KBM-7 (cell line): ENCODE measurements at places on chromosomes 2 and 18.

DNA sequence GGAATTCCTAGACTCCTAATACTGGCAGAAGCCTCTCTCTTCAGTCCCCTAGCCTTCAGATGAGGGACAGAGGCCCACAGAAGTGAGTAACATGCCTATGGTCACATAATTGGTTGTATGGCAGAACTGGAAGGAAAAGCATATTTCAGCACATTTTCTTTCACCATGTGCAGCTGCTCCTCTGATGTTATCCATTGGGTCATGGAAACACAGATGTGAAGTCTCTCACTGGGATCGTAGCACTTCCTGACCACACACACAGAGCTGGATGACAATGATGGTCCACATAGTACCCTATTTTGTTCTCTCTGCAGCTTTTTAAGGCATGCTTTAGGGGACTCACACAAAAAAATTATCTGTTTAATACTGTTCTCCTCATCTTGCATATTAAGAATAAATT, 24.5 kb downstream of the MYO3B start:
- DNase-seq = no peak

- DNase-seq = no peak
Observed at GRCh38 chr2:48312126-48312525, 217.8 kb upstream of the STON1 start.

GRCh38 chr2:77807531-77808215, 285.5 kb upstream of the LRRTM4 start:
- DNase-seq = no peak

DNA sequence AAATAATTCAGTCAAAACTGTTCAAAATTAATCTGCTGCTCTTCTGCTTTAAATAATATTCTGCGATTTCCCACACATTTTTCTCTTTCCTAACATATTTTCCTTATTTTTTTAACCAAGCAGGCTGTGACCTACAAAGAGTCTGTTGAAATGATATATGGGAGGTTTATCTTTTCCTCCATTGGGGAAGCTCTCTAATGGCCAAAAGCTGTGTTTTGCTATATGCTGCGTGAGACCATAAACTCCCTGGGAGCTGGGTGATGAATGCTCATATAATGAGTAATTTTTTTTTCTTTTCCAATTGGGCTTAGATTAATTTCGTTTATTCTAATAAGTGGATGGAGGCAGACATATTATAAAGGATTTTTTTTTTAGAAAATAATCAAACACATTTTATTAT, 72.2 kb upstream of the MAP2 start:
- DNase-seq = no peak

- DNase-seq = no peak
Observed at GRCh38 chr2:188765522-188766470, 208.4 kb upstream of the COL3A1 start.

- DNase-seq = no peak
Observed at GRCh38 chr2:121664086-121664485, 14.8 kb upstream of the CLASP1 start.

- DNase-seq = no peak
Observed at GRCh38 chr18:76621226-76621625, 126.2 kb upstream of the ZNF516 start.

GRCh38 chr2:234374736-234375135, 122.1 kb downstream of the ARL4C start:
- no peak for DNase-seq

DNA sequence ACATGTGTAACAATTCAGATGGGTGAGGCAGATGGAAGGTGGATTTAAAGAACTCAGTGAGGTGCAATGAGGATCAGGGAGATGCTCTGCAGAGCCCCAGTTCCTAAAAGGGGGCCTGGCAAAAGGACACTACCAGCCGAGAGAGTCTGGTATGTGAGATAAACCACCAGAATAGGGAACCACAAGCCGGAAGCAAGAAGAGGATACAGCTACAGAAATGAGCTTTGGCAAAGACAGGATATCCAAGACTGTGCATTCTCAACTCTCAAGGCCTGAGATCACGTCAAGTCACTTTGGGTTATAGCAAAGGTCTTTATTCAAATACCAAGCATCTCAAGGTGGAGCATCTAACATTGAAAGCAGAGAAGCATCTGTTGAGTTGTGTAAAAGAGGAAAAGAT, 293.5 kb downstream of the ARHGAP15 start:
- DNase-seq = peak; percentile 78

GRCh38 chr2:138182937-138183312, 218.7 kb downstream of the HNMT start:
- DNase-seq = no peak

GRCh38 chr18:35710581-35710980, 129.0 kb downstream of the GALNT1 start:
- no peak for DNase-seq

- DNase-seq = no peak
Observed at GRCh38 chr2:70469435-70469834, 84.2 kb downstream of the TGFA start.

- peak; percentile 69 for DNase-seq
Observed at GRCh38 chr2:177753682-177754491, 318.7 kb downstream of the PDE11A start.

- DNase-seq = no peak
Observed at GRCh38 chr2:167381349-167381748, 493.1 kb downstream of the XIRP2 start.

DNA sequence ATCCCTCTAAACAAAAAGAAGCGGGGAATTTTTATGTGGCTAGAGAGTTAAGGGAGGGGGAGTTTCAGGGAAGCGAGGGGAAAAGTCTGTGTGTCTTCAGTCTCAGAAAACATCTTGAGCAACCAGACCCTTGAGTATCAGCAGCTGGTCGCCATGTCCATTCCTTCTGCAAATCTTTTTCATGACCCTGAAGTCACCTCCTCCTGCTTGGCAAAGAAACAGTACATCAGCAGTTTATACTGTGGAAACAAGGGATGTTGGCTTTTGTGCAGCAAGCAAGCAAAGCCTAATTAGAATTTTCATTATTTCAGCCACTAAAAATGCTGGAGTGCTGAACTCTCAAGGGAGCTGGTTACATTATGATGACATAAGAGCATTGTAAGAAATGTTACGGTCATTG, 187.4 kb upstream of the SLC8A1 start:
- DNase-seq = no peak

DNA sequence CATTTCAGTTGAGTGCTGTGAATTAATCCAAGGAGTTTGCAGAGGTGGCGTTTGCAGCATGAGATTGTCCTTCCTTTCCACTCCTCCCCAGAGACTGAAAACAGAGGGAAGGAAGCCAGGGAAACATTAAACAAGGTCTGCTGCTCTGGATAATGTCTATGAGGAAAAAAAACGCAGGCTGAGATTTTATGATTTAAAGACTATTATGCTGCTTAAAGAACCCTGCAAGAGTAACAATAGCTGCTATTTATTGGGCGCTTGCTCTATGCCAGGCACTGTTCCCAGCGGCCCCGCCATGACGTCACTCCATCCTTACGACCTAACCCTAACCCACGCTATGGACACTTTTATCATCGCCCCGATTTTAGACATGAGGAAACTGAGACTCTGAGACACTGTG, 222.4 kb downstream of the BCL2 start:
- DNase-seq = no peak

GRCh38 chr2:73594251-73594650, 48.0 kb downstream of the NAT8 start:
- DNase-seq = no peak

DNA sequence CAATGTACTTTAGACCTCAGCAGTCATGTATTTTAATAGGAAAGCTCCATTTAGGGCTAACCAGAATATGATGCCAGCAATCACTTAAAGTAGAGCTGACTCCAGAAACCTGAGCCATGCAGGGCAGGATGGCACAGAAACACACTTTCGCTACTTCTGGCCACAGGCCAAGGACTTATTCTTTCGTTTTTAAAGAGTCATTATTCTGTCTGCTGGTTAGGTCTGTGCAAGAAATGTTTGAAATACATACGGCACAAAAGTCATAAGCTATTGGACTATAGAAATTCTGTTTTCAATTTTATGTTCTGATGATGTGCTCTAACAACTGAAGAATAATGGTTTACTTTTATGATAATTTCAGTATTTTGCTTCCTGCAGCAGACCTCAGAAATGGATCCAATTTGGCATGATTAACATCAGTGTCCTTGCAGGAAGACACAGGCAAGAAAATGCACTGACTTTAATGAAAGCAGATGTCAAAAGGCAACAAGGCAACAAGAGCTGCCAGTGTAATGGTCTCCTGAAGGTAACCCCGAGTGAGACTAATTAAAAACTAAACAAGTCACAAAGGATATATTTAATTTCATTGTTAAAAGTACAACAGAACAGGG, 114.4 kb upstream of the CHRNA1 start:
- DNase-seq = no peak

GRCh38 chr2:210727549-210727948, 171.2 kb downstream of the CPS1 start:
- no peak for DNase-seq

DNA sequence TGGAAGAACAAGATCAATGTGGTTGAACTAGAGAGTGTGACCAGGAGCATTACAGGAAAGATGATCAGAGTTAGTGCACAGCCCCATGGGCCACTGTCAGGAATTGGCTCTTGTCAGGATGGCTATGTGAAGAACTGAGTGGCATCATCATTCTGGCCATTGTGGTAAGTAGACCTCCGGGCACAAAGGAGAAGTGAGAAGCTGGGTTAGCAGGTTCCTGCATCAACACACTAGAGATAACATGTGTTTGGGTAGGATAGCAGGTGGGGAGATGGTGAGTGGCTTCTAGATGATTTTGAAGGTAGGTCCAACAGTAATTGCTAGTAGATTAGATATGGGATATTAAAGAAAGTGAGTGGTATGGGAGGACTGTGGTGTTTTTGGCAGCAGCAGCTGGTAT, 408.2 kb downstream of the TSN start:
- no peak for DNase-seq

DNA sequence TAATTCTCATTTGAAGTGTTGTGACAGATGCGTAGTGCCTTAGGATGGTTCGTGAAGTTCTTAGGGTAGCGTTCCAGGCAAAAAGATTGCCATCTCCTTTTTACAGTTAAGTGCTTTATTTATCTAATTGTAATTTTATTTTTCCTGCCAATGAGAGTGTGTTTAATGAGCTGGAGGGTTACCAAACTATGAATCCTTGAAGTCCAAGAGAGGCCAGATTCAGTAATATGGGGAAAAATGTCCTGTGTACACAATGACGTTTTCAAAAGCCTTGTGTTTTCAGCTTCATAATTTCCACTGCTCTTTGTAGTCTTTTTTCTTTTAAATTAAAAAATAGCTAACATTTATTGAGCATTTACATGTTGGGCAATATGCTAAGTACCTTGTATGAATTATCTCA, 23.8 kb downstream of the ACYP2 start:
- DNase-seq = no peak

DNA sequence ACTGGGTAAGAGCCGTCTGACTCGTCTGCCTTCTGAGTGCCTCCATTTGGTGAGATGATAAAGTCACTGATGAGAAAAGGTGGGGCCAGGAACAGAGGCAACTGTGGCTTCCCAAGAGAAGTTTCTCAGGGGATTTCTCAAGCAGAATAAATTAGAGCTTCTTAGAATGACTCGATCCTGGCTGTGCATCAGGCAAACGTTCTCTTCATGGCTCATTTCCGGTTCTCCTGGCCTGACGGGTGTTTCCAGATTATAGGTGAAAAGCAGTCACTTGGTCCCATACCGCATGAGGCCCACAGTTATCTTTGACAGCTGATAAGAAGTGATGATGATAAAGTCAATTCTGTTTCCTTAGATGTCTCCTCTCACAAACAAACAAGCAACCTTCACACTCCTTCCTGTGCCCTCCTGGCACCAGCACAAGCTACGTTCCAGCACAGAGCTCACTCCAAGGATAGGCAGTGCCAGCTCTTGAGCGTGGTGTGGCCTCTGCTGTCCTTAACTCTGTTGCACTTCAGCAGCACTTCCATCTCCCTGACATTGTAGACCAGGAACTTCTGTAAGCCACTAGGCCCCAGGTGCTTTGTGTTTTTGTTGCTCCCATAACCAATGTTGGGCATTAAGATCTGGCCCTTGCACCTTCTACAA, 37.8 kb upstream of the KCNF1 start:
- DNase-seq = no peak

DNA sequence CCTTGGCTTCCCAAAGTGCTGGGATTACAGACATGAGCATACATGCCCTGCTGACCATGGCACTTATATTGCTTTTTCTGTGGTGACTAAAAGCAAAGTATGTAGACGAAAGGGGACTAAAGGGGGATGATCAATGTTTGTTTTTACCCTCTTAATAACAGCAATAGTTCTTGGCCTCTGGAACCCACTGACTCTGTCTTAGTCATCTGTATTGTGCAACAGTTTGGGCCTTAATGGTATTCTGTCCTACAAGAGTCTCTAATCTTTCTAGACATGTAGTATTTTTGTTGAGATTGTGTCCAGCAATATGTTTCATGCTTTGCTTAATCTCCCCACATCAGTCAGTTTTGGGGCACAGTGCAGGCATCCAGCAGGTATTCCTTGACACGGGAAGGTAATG, 359.9 kb upstream of the FANCL start:
- no peak for DNase-seq

DNA sequence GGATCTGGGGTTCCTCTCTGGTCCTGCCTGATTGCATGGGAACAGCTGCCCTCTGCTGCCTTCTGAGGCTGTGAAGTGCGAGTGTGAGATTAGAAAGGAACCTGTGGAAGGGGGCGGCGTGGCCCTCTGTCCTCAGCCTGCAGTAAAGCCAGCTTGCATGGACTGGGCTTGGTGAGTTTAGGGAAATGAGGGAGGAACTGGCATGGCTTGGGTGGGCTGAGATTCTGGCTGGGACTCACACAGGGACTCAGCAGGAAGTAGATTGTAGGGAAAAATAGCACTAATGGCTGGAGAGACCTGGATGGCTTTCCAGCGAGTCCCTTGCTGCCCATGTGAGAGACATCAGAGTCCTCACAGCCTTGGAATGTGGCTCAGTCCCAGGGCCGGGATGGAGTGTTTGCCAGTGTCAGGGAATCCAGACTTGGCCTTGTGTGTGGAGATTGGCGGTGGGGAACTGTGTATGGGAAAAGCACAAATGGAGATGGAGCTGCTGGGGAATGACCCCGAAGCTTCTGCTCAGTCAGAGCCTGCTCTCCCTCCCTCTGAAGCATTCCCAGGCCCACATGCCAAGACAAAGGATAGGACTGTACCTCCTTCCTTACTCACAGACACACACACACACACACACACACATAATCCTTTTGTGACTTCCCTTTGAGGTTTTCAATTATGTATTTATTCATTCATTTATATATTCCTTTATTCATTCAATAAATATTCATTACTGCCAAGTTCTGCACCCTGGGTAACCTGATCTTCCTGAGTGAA, 115.4 kb downstream of the ACAA2 start:
- no peak for DNase-seq

DNA sequence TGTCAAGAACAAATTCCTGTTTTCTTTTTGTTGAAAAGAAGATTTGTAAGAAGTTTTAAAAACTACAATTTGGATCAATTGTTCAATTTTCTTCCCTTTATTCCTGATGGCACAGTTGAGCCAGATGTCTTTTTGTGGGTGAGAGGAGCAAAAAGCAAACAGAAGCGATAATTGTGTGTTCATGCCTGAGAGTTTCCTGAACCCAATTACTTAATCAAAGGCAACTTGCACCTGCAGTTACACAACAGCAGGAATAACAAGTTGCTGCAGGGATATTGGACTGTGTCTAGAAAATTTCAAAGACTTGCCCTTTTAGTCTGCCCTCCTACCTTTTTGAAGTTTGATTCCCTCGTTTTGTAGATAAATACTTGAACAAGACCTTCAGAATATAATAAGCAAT, 383.6 kb downstream of the DSEL start:
- no peak for DNase-seq
